ENCODE measurements at places on chromosomes 6 and 20.

DNA sequence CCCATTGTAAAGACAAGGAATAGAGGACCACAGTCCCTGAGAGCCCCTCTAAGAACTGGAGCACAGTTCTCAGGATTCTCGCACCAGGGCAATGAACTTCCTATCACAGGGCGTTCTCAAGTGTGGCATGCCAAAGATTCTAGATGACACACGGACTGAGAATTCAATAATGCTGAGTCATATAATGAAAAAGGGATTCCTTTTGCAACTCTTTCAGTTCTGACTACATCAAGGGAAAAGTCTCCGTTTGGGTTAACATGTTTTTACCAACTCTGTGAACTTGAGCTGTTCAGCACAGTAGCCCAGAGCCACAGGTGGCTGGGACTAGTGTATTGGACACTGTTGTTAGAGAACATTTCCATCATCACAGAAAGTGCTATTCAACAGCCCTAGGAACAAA, 3.4 kb downstream of the MED20 start:
- no peak for DNase-seq

- no peak for DNase-seq
These were observed 501 bp downstream of the SIRPB2 start for GRCh38 chr20:1490643-1491195.

GRCh38 chr6:154754152-154754551, 20.9 kb downstream of the SCAF8 start:
- no peak for DNase-seq

DNA sequence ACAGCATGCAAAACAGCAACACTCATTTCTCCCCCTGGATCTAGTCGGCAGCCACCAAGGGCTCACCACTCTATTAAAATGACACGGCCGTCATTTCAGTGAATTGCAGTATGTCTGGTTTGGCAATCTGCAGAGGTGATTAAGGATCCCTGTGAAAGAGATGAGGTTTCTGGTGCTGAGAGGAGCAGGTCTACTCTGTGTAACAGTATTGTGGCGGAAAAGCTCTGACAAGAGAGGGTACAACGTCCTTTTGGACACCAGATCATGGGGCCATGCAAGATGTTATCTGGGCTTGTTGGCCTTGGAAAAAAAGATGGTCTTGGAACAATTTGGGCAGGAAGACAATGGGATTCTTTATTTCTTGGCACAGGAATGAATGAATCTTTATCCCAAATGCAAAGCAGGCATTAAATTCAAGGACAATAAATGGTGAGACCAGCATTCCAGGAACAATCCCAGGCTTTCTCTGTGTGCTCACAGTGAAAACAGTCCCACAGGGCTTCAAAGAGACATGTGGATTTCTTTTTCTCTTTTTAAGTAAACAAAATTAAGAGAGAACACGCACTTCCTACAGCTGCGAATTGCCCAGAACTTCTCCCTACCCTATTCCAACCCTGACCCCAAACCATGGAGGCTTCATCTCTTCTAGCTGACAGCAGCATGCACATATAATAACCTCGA, 33.7 kb upstream of the ADGRF1 start:
- DNase-seq, result no peak

- DNase-seq, result no peak
These were observed 898.0 kb upstream of the EYS start for GRCh38 chr6:66605011-66605410.

DNA sequence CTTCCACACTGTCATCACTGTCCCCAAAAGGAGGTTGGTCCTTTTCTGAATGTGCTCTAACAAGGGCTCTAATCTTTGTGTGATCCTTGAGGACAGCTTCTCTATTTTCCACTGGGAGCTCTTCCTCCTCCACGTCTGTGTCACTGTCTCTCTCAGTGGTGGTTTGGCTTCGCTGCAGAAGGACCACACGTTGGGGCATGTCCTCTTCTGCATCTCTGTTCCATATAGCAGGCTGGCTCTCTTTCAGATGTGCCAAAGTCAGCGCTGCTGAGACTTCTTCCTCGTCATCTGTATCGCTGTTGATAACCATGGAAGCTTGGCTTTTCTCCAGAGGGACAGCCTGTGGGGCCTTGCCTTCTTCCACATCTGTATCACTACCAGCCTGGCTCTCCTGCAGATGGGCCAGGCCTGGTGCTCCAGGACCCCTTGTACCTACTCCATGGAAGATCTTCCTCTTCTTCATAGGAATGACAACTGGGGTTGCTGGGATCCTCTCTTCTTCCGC, 4.6 kb downstream of the MDC1 start:
- no peak for DNase-seq

GRCh38 chr6:105484238-105485161, 81.6 kb upstream of the PREP start:
- no peak for DNase-seq

DNA sequence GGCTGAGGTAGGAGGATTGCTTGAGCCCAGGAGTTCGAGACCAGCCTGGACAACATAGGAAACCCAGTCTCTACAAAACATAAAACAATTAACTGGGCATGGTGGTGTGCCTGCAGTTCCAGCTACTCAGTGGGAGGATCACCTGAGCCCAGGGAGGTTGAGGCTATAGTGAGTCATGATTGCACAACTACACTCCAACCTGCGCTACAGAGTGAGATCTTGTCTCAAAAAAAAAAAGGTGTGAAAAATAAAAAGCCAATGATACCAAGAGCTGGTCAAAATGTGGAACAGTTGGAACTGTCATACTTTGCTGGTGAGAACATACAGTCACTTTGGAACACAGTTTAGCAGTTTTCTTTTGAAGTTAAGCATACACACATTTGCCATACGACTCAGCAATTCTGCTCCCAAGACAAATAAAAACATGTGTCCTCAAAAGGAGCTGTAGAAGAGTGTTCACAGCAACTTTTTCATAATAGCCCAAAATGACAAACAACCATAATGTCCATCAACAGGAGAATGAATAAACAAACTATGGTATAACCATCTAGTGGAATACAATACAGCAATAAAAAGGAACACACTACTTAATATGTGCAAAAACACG, 21.6 kb upstream of the FKBP5 start:
- no peak for DNase-seq

DNA sequence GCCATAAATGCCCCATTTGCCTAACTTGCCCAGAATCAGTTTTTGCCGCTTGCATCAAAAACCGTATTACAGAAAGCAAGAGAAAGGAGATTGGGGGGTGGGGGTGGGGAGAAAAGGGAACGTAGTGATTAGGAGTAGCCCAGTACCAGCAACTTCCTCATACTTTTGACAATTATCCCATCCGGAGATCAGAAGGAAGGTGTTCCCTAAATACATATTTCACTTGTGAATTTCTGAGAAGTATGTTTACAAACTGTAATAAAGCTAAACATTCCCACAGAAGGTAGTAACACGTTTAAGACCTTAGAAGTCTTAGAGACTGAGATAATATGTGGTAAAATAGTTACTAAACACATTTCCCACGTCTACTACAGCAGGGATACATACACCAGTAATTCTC, 14.5 kb downstream of the PREP start:
- no peak for DNase-seq

DNA sequence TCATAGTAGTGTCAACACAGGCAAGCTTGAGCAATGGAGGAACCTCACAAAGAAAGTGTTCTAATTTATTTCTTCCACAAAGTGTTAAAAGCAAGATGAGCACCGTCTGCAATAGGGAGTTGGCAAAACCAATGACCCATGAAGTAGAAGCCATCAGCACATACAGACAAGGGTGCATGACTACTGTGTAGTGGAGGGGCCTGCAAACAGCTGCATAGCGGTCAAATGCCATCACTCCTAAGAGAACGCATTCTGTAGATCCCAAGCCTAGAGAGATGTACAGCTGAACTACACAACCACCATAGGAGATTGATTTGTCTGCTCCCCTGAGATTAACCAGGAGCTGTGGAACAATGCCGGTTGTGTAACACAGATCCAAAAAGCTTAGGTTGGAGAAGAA, 26.8 kb upstream of the ZNF165 start:
- no peak for DNase-seq

GRCh38 chr6:106629859-106630163, 433 bp downstream of the QRSL1 start:
- peak; percentile 4 for DNase-seq

- no peak for DNase-seq
These were observed 78.6 kb downstream of the LINC00237 start for GRCh38 chr20:21027569-21027968.

DNA sequence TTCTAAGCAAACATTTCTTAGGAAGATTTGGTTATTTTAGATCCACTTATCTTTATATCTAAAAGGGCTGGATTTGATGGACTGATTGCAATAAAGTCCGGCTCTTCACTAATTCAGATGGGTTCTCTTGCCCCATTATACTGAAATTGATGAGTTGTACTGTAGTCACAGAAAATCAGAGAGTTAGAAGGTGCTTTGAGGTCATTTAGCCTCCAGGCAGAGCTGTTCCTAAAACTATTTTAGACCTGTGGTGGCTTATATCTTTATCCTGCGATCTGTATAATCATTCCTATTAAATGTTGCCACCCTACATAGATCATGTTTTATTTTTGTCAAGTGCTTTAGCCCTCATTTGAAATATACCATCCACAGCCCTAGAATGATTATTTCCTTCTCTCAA, 61.3 kb upstream of the ATXN1 start:
- no peak for DNase-seq

GRCh38 chr20:48219306-48219705, 434.0 kb upstream of the SULF2 start:
- DNase-seq, result no peak

Data from stimulated activated CD8-positive, alpha-beta memory T cell treated with anti-CD3 and anti-CD28 coated beads, Interleukin-7, amount 100 ng/mL, for 1 hour (primary cell).